ENCODE measurements at places on chromosomes 12 and 14.

GRCh38 chr14:69675877-69676416 lies 64.6 kb downstream of the SUSD6 start:
- DNase-seq: peak; percentile 72

DNA sequence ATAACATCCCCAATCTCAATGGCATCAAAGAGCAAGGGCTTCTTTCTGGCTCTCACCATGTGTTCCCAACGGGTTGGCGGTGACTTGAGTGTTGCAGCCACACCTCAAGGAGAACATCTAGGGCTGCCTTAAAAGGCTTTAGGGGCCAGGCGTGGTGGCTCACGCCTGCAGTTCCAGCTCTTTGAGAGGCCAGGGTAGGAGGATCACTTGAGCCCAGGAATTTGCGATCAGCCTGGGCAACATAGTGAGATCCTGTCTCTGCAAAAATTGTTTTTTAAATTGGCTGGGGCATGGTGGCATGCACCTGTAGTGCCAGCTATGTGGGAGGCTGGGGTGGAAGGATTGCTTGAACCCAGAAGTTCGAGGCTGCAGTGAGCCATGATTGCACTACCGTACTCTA lies 14.9 kb downstream of the RFLNA start:
- no peak for DNase-seq

GRCh38 chr12:29537298-29537697 lies 39.8 kb upstream of the OVCH1 start:
- no peak for DNase-seq

- no peak for DNase-seq
Observed at GRCh38 chr14:89902881-89903280, 51.6 kb downstream of the EFCAB11 start.

DNA sequence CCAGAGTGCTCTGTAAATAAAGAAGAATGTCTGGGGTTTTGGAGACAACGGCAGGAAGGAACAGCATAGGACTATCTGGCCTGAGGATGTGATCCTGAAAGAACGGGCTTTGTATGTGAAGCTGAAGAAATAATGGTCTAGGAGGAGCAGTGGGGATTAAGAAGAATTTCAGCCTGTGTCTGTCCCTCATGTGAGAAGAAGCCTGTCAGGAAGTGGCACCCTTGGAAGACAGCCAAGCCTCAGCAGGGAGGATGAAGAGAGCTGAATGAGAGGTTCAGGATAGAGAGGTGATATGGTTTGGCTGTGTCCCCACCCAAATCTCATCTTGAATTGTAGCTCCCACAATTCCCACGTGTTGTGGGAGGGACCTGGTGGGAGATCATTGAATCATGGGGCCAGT lies 56.9 kb upstream of the TCL1A start:
- no peak for DNase-seq

DNA sequence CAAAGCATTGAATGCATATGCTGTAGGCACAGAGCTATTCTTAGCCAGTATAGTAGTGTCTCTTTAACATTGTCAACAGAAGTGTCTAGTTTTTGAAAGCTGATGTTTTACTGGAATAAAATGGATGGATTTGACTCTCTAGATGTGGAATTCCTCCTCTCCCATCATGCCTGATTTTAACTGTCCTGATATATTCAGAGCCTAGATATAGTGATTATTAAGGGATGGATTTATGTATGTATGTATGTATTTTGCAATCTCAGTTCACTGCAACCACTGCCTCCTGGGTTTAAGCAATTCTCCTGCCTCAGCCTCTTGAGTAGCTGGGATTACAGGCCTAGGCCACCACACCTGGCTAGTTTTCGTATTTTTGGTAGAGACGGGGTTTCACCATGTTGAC lies 144.8 kb upstream of the NAV3 start:
- no peak for DNase-seq

Data from GM13976 (cell line).